ENCODE measurements at places on chromosomes 7 and 10. TPM values are rescaled to one million over a fixed set of nuclear protein-coding genes. Genes with fewer than 3 reads are reported as not detected.

DNA sequence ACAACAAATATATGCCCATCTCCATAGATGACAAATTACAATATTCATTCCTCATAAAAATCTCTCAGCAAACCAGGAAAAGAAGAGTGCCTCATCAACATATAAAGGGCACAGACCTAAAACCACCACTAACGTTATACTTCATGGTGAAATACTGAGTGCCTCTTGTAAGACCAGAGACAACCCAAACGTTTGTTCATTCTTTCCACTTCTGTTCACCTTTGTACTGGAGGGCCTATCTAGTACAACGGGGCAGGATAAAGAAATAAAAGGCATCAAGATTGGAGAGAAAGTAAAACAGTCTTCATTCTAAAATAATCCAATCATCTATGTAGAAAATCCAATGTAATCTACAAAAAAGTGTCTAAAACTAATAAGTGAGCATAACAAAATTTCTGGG is 79.1 kb downstream of the LARP4B start:
- DNase-seq = no peak

C10orf53 gene
- total RNA-seq = not detected

- no peak for DNase-seq
Measured at GRCh38 chr10:78602201-78602932, 466.4 kb upstream of the ZMIZ1 start.

LRIT1 gene
- total RNA-seq = not detected

- no peak for DNase-seq
Measured at GRCh38 chr7:121519548-121520521, 123.7 kb upstream of the FAM3C start.
